ENCODE measurements at places on chromosomes 3 and 15.
A peak's percentile ranks its signal among the peaks of the same experiment; 100 is the strongest.

- DNase-seq = no peak
These were observed 16.6 kb downstream of the EIF4E3 start for GRCh38 chr3:71708476-71709105.

DNA sequence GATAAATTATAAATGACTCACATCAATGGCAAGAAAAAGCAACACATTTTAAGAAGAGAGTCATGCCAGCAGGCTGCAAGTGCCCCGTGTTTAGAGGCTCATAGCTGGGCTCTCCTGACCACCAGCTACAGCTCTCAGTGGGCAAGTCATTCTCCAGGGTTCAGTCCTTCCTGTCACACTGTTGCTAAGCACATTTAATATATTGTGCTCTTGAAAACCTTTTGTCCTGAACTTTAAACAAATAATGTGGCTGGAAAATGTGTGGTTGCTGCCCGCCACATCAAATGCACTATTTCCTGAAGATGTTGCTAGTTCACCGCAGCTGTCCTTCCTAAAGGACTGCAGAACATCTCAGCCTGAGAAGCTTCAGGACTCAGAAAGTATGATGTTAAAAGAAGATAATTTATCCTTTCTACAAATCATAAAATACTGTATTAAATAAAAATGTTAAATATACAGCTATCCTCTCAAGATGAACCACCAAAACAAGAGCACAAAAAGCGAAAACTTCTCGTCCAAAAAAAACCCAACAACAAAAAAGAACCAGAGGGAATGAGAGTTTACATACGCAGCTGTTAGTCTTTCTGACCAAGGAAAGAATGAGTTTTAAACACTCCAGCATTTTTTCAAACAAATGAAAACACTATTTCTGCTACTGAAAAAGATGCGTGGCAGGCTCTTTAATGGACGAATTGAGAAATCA lies 951 bp downstream of the TARS3 start:
- DNase-seq = peak; percentile 7

DNA sequence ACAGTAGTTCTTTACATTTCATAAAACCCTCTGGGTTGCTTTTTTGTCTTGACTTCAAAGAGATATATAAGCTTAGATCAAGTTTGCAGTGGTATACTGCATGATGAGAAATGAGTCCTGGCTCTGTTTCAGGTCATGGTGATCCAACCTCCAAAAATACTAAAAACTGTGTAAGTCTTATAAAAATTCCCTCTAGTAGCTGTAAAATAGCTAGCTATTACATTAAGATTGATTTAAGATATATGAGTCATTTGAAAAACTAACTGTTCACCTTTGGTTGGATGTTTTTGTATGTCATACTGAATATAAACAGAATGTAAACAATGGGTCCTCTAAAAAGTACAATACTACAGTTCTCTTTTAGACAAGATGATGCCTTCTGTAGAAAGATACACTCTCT lies 879.2 kb downstream of the ROBO1 start:
- no peak for DNase-seq

DNA sequence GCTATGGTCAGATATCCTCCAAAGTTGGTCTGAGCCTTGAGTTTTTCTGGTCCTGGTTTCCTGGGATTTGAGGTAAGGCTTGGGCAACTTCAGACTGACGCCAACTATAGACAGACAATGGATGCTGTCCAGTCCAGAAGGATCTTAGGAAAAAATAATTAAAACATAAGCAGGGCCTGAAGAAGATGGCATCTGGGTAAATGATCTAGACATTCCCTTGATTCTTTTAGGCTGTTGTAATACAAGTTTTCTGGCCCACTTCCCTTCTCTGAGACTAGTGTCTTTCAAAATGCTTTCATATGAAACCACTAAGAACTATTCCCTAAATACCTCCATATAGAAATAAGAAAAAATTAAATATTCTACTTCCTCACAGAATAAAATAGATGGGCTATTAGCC lies 47.7 kb upstream of the PLXND1 start:
- no peak for DNase-seq

DNA sequence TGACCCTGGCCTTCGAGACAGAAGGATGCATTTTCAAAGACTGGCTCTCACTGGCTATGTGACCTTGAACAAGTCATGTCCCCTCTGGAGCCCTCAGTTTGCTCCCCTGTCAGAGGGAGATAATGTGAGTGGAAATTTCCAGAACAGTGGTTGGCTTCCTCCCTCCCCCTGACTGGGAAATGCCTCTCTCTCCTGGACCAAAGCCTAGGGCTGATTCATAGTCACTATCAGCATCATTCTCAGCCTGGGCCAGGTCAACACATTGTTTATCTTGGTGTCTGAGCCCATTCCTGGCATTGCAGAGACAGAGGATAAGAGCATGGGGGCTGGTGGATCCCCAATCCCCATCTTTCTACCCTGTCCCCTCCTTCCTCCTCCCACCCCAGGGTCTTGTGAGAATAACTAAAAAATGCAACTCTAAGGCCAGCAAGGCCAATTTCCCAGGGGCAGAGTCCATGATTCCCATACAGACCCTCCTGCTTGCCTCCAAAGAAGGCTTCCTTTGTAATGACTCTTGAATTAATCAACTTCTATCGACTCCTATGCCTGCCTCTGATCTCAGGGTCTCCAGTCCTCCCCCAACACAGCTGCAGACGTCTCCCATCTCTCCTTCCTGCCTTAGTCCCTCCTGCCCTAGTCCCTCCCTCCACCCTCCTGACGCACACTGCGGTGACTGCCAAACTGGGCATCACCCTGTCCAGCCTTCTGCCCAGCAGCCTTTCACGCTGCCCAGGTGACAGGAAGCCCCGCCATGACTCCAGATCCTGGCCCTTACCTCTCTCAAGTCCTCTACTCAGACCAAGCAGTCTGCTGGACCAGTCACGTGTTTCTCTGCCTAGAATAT lies 35.4 kb upstream of the CORO2B start:
- DNase-seq = no peak

DNA sequence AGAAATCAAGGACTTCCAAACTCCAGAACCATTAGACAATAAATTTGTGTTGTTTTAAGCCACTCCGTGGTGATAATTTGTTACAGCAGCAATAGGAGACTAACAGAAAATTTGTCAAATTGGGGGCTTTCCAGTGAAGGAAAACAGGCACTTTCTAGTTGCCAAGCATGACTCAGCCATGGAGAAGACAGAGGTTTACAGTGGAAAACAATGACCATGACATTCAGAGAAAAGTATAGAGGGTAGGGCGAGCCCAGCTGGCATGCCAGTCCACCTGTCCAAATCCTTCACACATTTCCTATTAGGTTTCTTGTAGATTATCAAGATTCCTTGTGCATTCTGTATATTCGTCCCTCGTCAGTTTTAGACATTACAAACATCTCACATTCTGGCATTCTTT lies 24.9 kb downstream of the SLCO2A1 start:
- no peak for DNase-seq
